ENCODE measurements at places on chromosomes 7 and 10. TPM values are rescaled to one million over a fixed set of nuclear protein-coding genes. Genes with fewer than 3 reads are reported as not detected.
A peak's percentile ranks its signal among the peaks of the same experiment; 100 is the strongest.

GRCh38 chr7:20340839-20341238 lies 10.1 kb downstream of the ITGB8 start:
- peaks cover 3% of the 10 kb centered on the region for H3K27me3 ChIP-seq
- H3K27ac ChIP-seq = no peak overlapping the region
- H3K36me3 ChIP-seq = no peaks in the 10 kb centered on the region
- no peak for DNase-seq
- H3K4me3 ChIP-seq = no peak overlapping the region

DNA sequence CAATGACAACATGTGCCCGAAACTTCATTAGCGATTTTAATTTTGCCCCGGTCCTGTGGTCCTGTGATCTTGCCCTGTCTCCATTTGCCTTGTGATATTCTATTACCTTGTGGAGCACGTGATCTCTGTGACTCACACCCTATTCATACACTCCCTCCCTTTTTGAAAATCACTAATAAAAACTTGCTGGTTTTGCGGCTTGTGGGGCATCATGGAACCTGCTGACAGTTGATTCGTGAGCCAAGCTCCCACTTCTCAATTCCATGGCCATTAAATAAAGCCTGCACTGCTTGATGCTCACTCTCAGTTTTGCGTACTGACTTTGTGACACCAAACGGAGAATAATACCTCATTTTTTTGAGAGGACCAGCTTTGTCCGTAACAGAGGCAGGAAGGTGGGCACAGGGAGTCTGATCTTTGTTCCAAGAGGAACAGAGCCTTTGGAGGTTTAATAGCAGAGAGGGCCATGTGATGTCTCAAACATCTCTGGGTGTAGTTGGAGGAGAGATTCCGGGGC lies 3.8 kb upstream of the ADAMTS14 start:
- no peaks in the 10 kb centered on the region for H3K36me3 ChIP-seq
- no peak overlapping the region for H3K27ac ChIP-seq
- no peak overlapping the region for H3K4me3 ChIP-seq
- H3K27me3 ChIP-seq = peaks cover 33% of the 10 kb centered on the region
- DNase-seq = peak; percentile 31

GRCh38 chr10:86363184-86363832 lies 3.3 kb downstream of the GRID1 start:
- H3K27ac ChIP-seq = no peak overlapping the region
- no peaks in the 10 kb centered on the region for H3K36me3 ChIP-seq
- H3K4me1 ChIP-seq = no peaks in the 10 kb centered on the region

GRCh38 chr7:116258734-116259133 lies 48.4 kb downstream of the TES start:
- peaks cover 58% of the 10 kb centered on the region for H3K4me1 ChIP-seq
- peak overlapping the region; percentile 57 for H3K27ac ChIP-seq
- H3K4me3 ChIP-seq = peak overlapping the region; percentile 54
- peaks cover 13% of the 10 kb centered on the region for H3K36me3 ChIP-seq
- H3K27me3 ChIP-seq = no peaks in the 10 kb centered on the region
- peak; percentile 66 for DNase-seq

DNA sequence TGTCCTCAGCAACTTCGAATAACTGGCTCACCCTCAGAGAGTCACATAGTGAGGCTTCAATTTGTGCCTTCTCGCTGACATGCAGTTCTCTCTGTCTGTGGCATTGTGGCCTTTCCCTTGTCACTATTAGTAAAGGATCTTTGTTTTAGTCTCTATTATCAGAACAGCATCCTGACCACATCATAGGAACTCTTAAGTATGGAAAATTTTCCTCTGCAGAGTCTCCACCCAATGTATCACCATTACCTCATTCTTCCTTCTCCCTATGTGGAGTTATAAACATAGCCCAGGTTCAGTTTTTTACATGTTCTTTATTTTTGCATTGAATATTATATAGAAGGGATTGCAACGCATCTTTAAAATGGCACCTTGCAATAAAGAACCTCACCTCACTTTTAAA lies 112.9 kb downstream of the FAM107B start:
- H3K27me3 ChIP-seq = peaks cover 23% of the 10 kb centered on the region
- H3K4me3 ChIP-seq = no peak overlapping the region
- no peak for DNase-seq
- no peak overlapping the region for H3K27ac ChIP-seq
- H3K4me1 ChIP-seq = peaks cover 20% of the 10 kb centered on the region

DNA sequence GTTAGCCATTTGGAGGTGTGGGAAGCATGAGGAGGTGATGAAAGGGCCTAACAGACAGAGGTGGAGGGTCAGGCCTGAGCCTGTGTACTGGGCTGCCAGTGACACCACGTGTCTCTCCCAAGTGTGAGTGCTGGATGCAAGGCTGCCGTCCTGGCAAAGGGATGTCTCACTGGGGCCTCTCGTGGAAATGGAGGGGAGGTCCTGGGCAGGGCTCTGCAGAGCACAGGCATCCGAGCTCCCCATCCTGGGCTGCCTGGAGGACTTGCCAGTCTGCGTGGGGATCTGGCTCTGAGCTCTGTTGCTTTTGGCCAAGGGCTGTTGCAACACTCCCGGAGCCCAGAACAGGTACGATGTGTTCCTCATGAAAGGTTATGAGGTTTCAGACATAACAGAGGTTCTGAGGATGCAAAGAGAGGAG lies 77.3 kb downstream of the GRK5 start:
- H3K4me3 ChIP-seq = no peak overlapping the region
- DNase-seq = no peak
- no peaks in the 10 kb centered on the region for H3K27me3 ChIP-seq
- H3K36me3 ChIP-seq = no peaks in the 10 kb centered on the region
- H3K27ac ChIP-seq = no peak overlapping the region
- H3K4me1 ChIP-seq = peaks cover 25% of the 10 kb centered on the region

GRCh38 chr7:40848541-40849221 lies 713.9 kb downstream of the SUGCT start:
- peaks cover 8% of the 10 kb centered on the region for H3K36me3 ChIP-seq
- H3K27ac ChIP-seq = no peak overlapping the region
- H3K4me3 ChIP-seq = no peak overlapping the region
- no peak for DNase-seq

- H3K36me3 ChIP-seq = no peaks in the 10 kb centered on the region
- peaks cover 17% of the 10 kb centered on the region for H3K4me1 ChIP-seq
- H3K4me3 ChIP-seq = no peak overlapping the region
- no peak for DNase-seq
- no peaks in the 10 kb centered on the region for H3K27me3 ChIP-seq
Observed at GRCh38 chr7:78501064-78501463, 702.5 kb downstream of the PHTF2 start.

- peaks cover under 1% of the 10 kb centered on the region for H3K36me3 ChIP-seq
- DNase-seq = no peak
- no peak overlapping the region for H3K27ac ChIP-seq
Observed at GRCh38 chr7:130700760-130701159, 14.4 kb upstream of the TSGA13 start.

The RTKN2 gene
- total RNA-seq = 5.2 TPM

The NUTM2E gene
- total RNA-seq = not detected

The RBM17 gene
- total RNA-seq = 66.4 TPM

The ELN gene
- 25.0 TPM for total RNA-seq

The POMZP3 gene
- 27.2 TPM for total RNA-seq

The NPY gene
- total RNA-seq = not detected

The AQP1 gene
- total RNA-seq = 0.50 TPM
